ENCODE measurements at places on chromosomes 11 and 22.

DNA sequence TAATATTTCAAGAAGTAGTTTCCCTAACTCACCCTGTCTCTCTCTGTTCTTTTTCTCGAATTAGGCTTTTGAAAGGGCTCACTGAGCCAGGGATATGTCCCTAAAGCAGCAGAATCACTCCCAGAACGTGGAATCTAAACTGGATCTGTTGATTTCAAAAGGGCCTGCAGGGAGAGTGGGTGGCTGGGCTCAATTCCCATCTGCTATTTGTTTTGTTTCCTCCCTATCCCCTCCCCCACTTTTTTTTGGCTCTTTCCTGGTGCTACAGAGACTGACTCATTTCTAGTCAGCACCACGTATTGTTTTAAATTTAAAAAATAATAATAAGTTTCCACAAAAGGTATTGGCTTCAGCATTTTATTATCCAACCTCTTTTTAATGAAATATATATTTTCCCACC, 961.5 kb downstream of the FAM181B start:
- DNase-seq = no peak

GRCh38 chr11:37704791-37705190, 1106.8 kb upstream of the RAG2 start:
- DNase-seq = no peak

DNA sequence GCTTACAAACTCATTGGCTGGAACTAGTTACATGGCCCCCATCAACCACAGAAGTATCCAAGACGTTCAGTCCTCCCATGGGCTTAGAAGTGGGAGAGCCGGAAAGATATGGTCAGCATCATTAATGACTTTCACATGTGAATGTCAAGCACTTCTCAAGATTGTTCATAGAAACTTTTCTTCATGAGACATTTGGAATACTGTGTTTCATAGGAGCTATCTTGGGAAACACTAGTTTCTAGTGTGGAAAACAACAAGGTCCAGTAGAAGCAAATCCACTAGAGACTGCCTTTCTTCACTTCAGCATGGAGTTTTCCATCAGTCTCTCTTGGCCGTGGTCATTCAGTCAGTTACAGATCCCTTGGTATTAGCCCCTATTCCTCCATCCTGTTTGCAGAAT, 160.9 kb downstream of the C11orf91 start:
- DNase-seq = no peak

- no peak for DNase-seq
Observed at GRCh38 chr11:102577182-102577581, 46.6 kb upstream of the MMP7 start.

GRCh38 chr11:94128291-94128745, 323 bp upstream of the PANX1 start:
- no peak for DNase-seq
